ENCODE measurements at places on chromosomes 12 and 14.
A peak's percentile ranks its signal among the peaks of the same experiment; 100 is the strongest.

- no peak for DNase-seq
Measured at GRCh38 chr14:97543816-97544215, 746.6 kb downstream of the VRK1 start.

DNA sequence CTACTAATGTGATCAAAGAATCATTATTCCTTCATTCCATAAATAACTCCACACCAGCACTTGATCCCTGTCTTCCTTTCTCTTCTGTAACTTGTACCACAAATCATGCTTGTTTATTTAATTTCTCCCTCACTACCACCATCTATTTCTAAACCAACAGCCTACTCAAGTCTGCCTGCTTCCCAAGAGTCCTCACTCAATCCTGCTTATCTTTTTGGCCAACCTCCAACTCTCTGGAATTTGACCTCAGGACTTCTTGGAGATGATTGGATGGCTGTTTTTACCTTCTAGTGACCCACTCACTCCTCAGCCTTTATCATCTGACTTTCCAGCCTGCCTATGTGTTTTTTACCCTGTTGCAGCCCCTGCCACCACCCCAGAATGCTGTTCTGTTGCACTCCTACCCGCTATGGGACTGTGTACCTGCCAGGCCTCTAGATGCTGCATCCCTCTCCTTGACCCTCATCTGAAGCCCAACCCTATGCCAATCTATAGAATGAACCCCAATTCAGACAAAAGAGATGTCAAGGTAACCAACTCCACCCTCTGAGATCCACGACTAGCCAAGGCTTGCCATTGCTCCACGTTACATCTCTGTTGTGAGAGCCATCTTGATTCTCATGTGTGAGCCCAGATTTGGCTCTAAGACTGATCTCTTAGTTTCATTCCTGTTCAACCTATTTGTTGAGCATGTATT, 150.2 kb upstream of the PLEKHG7 start:
- DNase-seq, result no peak

DNA sequence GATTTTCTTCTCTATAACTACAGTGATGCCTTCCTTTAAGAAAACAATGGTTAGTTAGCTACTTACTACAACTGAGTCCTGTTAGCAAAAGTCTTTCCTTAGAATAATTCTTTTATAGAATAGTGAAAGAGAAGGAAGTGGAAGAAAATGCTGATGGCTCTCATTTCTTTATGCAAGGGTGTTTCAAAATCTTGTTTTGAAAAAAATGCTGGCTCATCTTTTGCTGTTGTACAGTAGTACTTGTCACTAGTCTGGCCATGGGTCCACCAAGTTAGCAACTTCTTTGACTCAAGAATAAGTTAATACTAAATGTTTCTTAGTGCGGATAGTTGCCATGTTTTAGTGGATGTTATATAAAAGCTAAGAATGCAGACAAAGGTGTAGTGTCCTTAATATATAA, 225.4 kb downstream of the PTPRO start:
- DNase-seq, result no peak

DNA sequence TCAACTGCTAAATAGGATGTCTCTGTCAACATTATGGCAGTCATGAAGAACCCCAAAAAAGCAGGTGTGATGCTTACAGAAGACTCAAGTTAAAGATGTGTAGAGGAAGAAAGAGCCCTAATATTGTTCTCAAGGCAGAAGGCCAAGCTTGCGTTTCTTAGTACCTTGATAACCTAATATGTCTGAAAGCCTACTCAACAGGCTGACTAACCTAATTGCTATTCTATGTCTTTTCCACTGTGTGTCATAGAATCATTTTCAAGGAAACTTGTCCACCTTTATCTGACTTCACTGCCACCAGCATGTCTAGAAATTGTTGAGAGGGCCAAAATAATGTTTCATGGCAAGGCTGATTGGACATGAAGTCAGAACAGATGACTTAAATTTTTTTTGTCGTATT, 373.2 kb downstream of the BTG1 start:
- DNase-seq, result no peak

- DNase-seq, result no peak
Measured at GRCh38 chr12:5094986-5095385, 51.3 kb downstream of the KCNA5 start.

- no peak for DNase-seq
Measured at GRCh38 chr12:33596061-33596460, 156.4 kb upstream of the SYT10 start.

- peak; percentile 36 for DNase-seq
Measured at GRCh38 chr14:102316338-102316742, 3.2 kb upstream of the ZNF839 start.

DNA sequence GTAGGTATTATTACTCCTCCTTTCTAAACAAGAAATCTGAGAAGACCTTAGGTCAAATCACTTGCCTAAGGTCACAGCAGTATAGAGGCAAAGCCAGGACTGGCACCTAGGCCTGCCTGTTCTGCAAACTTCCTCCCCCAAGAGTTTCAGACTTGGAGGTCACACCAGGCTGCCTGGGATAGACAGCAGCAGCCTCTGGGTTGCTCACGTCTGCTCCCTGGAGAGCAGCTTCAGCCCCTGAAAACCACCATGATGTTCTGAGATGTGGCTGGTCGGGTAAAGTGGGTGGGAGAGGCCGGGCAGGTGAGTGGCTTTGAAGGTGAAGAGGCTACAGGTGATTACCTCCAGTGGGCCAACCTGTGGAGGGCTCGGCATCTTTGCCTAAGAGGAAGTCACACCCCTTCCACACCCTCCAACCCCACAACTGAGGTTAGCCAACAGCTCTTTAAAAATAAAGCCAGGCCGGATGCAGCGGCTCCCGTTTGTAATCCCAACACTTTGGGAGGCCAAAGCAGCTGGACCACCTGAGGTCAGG, 37.0 kb upstream of the PNMA1 start:
- no peak for DNase-seq

DNA sequence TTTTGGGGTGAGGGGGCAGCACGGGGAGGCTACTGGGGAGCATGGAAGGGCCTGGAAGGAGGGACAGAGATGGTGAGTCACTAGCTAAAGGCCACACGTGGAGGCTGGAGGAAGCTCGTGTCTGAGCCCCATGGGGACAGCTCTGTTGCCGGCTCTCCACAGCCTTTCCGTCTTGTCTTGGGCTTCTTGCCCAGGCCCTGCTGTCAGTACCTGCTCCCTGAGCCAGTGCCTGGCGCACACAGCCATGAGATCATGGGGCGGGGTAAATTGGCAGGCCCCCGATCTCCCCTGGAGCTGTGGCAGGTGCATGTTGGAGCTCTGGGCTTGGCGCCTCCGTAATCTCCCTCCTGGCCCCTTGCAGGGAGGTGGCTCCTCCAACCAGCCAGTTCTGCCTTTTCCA, 16.1 kb upstream of the KRT80 start:
- no peak for DNase-seq

DNA sequence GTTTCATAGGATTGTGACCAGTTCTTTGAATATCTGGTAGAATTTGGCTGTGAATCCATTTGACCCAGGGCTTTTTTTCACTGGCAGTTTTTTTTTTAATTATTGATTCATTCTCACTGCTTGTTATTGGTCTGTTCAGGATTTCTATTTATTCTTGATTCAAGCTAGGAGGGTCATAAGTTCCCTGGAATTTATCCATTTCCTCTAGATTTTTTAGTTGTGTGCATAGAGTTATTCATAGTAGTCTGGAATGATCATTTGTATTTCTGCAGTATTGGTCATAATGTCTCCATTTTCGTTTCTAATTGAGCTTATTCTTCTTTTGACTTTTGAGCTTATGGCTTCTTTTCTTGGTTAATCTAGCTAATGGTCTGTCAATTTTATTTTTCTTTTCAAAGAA, 291.6 kb downstream of the AKAP6 start:
- DNase-seq, result no peak

DNA sequence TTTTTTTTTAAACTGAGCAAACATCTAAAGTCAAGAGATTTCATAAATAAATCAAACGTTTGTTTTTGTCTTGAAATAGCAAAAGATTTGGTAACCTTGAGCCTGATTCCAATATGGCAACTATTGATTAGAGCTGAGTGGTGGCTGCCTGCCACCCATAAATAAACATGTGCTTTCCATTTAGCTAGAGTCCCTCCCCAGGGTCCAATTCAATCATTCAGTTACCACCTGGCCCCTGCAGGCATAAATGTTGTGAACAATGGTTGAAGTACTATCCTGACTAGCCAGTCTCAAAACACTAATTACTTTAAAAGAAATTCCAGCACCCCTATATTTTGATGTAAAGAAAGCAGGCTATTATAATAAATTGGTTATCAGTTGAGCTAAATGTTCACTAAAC, 129.7 kb upstream of the GRIP1 start:
- DNase-seq, result no peak

- DNase-seq, result peak; percentile 55
Measured at GRCh38 chr12:121404734-121405133, 4.8 kb downstream of the RNF34 start.

DNA sequence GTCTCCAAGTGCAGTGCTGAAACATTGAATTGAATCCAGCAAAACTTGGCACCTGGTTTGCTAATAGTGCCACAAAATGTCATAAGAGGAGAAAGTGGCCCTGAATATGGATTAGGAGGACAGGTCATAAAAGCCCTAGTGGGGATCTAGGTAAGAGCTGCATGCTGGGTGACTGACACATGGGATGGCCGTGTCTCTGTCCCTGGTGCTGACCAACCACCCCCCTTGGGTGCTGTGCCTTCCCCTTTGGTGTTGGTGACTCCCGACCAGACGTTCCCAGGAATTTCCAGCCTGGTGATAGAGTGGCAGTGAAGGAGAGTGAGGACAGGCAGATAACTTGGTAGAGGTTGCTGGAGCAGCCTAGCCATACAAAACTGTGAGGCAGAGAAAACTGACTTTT, 142.8 kb downstream of the VRK1 start:
- peak; percentile 46 for DNase-seq

DNA sequence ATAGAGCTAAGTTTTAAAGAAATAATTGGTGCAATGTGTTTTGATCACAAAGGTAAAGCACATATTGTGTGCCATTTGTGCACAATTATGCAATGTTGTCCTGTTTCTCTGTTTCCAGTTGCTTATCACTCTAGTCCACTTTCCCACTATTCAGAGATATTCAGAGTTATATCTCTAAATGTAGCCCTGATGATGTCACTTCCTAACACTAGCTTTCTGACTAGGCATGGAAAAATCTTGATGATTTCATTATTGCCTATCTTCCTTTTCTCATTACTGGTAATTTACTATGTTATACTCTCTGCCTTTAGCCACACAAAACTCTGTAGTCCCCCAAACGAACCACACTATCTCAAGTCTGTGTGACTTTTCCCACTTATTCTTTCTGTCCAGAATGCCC, 221.2 kb downstream of the TRHDE start:
- no peak for DNase-seq

- DNase-seq, result no peak
Measured at GRCh38 chr14:35708062-35708461, 101.0 kb downstream of the RALGAPA1 start.

- DNase-seq, result no peak
Measured at GRCh38 chr12:129053232-129053631, 200.0 kb downstream of the GLT1D1 start.

GRCh38 chr12:71010143-71010479, 89.6 kb upstream of the PTPRR start:
- no peak for DNase-seq

DNA sequence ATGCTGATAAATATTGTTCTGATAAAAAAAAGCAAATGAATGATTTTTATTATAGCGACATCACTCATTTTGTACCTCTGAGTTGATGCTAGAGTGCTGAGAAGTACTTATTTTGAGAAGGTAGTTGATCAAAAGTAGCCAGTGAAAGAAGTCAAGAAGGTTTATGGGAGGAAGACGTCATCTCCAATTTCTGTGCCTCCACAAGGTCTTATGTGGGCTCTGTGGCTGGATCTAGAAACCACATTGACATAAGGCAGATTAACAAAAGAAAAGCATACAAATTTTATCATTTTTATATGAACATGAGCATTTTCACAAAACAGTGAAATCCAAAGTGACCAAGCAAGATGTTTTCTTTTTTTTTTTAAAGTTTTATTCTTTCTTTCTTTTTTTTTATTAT, 289.5 kb upstream of the FAR2 start:
- no peak for DNase-seq

GRCh38 chr14:54137614-54137961, 181.0 kb upstream of the BMP4 start:
- no peak for DNase-seq

- peak; percentile 86 for DNase-seq
Measured at GRCh38 chr12:49945394-49946080, 5.0 kb upstream of the AQP2 start.

DNA sequence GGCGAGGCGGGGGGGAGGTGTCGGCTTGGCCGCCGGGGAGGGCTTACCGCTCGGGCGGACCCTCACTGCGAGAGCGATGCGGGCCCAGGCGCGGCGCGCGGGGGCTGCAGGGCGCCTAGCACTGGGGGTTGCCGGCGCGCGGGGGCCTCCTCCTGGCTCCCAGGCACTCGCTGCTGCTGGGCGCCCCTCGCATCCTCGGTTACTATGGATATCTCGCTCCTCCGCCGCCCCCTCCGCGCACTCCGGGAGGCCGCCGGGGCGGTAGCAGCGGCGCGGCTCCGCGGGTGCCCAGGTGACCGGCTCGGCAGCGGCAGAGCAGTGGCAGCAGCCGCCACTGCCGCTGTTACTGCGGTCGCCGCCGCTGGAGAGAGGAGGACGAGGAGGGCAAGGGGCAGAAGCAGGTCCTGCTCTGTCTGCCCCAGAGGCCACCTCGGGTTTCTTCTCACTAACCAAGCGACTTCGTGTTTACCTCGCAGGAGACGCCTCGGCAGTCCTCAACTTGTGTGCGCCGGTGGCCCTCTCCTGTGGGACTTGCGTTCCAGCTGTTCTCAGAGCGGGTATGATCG, 250.1 kb downstream of the APAF1 start:
- DNase-seq, result no peak

GRCh38 chr12:93139028-93139665, 210.1 kb upstream of the EEA1 start:
- DNase-seq, result no peak

- DNase-seq, result no peak
Measured at GRCh38 chr14:36600431-36600830, 18.0 kb upstream of the NKX2-8 start.

DNA sequence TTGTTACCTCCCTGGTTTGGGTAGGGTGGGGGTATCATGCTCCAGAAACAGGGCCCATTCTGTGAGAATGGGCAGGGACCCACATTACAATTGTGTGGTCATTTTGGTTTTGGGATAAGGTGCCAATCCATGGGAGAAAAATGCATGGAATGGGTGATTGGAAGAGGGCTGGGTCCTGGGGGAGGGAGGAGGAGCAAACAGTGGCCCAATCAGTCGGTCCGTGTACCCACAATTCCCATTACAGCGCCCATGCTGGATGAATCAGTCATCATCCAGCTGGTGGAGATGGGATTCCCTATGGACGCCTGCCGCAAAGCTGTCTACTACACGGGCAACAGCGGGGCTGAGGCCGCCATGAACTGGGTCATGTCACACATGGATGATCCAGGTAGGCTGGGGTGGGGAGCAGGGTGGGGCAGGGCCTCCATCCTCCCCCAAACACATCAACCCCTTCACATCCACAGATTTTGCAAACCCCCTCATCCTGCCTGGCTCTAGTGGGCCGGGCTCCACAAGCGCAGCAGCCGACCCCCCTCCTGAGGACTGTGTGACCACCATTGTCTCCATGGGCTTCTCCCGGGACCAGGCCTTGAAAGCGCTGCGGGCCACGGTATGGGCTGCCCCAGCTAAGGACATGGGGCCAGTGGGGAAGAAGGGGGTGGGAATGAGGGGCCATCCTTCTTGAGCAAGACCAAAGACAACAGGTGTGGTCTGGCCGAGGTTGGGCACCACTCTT, 3.6 kb upstream of the TPI1 start:
- DNase-seq, result no peak

- no peak for DNase-seq
Measured at GRCh38 chr14:50425105-50425504, 28.4 kb upstream of the CDKL1 start.

Measured in mesothelial cell of epicardium (in vitro differentiated cells).